AG04450 (cell line): ENCODE measurements at places on chromosomes 4 and X. TPM values are rescaled to one million over a fixed set of nuclear protein-coding genes. Genes with fewer than 3 reads are reported as not detected.
A peak's percentile ranks its signal among the peaks of the same experiment; 100 is the strongest.

- no peak for DNase-seq
Observed at GRCh38 chrX:154436374-154436982, 476 bp upstream of the GDI1 start.

DNA sequence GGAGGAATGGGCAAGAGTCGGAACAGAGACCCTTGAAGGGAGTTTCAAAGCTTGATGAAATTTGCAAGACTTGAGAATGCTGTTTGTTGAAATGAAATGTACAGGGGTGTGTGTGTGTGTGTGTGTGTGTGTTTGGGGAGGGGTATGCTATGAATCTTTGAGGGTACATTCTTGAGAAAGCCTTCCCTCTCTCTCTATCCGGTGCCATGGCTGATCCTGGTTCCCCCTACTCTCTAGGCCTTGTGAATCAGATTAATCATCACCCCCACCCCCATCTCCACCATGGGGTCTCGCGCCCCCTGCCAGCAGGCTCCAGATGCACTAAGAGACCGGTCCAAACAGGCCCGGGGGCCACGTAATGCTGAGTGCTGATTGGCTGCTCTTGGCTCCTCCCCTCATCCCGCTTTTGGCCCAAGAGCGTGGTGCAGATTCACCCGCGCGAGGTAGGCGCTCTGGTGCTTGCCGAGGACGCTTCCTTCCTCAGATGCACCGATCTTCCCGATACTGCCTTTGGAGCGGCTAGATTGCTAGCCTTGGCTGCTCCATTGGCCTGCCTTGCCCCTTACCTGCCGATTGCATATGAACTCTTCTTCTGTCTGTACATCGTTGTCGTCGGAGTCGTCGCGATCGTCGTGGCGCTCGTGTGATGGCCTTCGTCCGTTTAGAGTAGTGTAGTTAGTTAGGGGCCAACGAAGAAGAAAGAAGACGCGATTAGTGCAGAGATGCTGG lies at the start of gene HTR2C:
Gene HTR2C, plus strand, starts transcription at position 441 of the 729 bp plus-strand sequence. CDS start 142,851 bp downstream, outside the sequence.
- no peak for DNase-seq

MAGED2 gene
- polyA plus RNA-seq: 364 and 368 TPM in 2 replicates

CLDN2 gene
- polyA plus RNA-seq: 0.04 TPM in 1 of 2 replicates, not detected in the other

- DNase-seq: peak; percentile 78
Observed at GRCh38 chr4:139740531-139741041, 75.0 kb downstream of the MGST2 start.

UGT2B17 gene
- not detected in 2 replicates for polyA plus RNA-seq

ADRA2C gene
- not detected in 2 replicates for polyA plus RNA-seq

DNA sequence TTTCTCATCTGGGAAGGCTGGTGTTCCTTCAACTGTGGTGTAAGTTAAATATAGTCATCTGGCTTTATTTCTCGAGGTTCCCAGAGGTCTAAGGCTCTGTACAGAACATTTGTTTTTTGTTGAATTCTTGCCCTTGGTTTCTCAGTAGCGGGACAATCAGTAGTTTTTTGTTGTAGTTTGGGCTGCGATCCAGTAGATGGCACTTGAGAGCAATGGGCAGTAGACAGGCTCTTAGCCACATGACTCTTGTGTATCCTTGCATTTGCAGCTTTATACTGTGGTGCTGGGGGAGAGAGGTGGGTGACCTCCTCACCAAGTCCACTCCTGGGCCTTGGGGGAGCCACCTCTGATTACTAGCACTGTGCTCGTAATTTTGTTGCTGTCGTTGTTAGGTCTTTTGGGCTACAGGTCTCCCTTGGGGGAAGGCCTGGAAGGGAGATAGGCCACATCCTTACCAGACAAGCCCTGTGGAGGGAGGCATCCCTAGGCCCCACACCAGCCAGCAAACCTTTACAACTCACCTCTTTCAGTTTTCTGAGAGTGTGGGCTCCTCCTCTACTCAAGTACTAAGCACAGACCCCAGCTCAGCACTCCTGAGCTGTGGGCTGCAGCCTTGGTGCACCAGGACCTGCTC lies 8.1 kb downstream of the ETDB start:
- DNase-seq: no peak

DNA sequence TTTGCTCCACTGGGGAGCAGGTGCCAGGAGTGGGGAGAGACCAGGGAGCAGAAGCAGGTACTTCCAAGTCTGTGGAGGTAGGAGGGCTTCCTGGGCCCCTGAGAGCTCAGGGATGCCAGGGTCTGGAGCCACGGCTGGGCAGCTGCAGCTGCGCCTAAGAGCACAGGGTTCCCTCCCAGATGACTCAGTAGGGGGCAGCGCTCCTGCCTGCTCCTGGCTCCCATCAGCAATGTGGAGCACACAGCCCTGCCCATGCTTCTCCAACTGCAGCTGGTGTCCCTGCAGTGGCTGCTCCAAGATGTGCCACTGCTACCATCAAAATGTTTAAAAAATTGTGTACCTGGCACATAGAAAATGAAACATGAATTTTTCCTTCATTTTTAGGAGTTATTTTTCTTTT lies 1028.2 kb downstream of the PCDH7 start:
- DNase-seq: no peak

DNA sequence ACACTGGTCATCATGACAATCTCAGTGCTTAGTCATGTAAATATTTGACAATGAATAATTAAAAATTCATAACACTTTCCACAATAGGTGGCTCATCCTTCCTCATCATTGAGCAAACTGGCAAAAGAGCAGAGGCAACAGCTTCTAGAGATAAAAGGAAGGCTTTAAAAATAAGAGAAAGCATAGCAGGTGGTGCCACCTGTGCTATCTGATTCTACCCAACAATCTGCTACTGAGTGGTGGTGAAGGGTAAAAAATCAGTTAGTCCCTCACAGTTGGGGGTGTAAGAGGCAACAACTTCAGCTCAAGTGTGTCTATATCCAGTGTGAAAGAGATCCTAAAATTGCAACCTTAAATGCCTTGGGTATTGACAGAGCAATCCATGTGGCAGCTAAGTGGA lies 280.1 kb upstream of the PPARGC1A start:
- no peak for DNase-seq

DNA sequence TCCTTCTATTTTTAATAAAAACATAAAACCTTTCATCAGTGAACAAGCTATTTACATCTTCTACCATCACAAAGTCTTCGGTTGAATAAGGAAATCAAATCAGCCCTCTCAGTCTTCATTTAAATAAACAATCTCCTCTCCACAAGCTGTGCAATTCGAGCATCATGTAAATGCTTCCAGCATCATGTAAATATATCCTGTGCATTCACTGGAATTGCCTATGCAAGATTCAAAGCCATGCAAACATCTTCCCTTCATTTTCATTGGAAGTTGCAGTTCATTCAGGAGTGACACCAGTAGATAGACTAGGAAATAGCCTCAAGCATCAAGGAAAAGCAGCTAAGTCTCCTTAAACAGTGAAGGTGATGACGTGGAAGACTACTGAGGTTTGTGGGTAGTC lies 77.7 kb upstream of the PCDH19 start:
- DNase-seq: no peak

- no peak for DNase-seq
Observed at GRCh38 chr4:175827516-175827915, 15.5 kb upstream of the GPM6A start.

GRCh38 chr4:88101165-88101564 lies 57.3 kb downstream of the ABCG2 start:
- DNase-seq: no peak

GPAT3 gene
- 11.6 and 15.0 TPM in 2 replicates for polyA plus RNA-seq

GRCh38 chr4:48017108-48017571 lies 568 bp downstream of the NIPAL1 start:
- no peak for DNase-seq

USP17L30 gene
- not detected in 2 replicates for polyA plus RNA-seq

PRKG2 gene
- 0.74 and 1.6 TPM in 2 replicates for polyA plus RNA-seq

MTMR8 gene
- not detected in 2 replicates for polyA plus RNA-seq

GRCh38 chrX:52015794-52016193 lies 53.2 kb downstream of the MAGED4B start:
- no peak for DNase-seq

DNA sequence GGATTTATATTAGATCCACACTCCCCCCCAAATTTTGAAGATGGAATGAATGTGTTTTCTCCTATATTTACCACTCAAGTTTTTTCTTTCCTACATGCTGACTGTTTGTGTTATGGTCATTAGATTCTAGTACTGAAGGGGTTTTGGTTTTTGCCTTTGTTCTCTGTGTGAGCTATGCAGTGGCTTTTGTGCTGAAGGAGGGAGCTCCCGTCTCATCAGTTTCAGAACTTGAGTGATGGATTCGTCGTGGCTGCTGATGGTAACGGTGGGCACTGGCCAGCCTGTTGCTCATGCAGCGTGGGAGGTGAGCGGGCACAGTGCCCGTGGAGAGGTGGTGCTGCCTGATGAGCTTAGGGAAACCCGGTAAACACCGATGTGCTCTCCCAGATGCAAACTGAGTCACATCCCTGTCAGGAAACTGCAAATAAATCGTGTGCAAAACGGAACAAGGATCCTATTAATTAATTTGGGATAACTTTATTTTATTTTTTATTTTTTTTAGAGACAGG lies 101.5 kb downstream of the SORBS2 start:
- DNase-seq: no peak

CT45A2 gene
- not detected in 2 replicates for polyA plus RNA-seq

- DNase-seq: no peak
Observed at GRCh38 chr4:46909078-46909477, at the start of gene COX7B2. COX7B2 (minus strand) TSS chr4:46909245; CDS start chr4:46735192, 174,053 bp downstream.

- no peak for DNase-seq
Observed at GRCh38 chrX:155747520-155747919, 133.6 kb upstream of the VAMP7 start.

GRCh38 chrX:147912093-147912801 lies 528 bp downstream of the FMR1 start:
- DNase-seq: no peak

TRAM1L1 gene
- polyA plus RNA-seq: 3.7 and 5.2 TPM in 2 replicates

FAM149A gene
- polyA plus RNA-seq: 0.07 and 0.20 TPM in 2 replicates

- DNase-seq: no peak
Observed at GRCh38 chrX:40998123-40998522, 87.1 kb upstream of the USP9X start.

P2RY8 gene
- not detected in 2 replicates for polyA plus RNA-seq

- no peak for DNase-seq
Observed at GRCh38 chrX:112874614-112875013, 34.0 kb upstream of the AMOT start.

DNA sequence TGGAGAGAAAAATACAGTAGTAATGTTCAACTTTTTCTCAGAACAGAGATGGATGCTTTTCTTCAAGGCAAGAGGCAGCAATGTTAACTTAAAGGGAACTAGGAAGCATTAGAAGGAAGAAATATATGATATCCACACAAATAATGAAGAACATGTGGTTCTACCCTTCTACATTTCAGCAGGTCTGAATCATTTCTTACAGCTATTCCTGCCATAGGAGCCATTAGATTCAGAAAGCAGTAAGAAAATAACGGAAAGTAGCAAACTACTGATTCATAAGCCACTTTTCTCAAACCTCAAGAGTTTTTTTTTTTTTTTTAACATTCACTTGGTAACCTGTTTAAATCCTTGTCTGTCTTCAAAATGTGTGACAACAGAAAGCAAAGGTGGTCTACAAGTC lies 1251.6 kb upstream of the AGA start:
- DNase-seq: no peak
